ENCODE measurements at places on chromosomes 4 and X.

DNA sequence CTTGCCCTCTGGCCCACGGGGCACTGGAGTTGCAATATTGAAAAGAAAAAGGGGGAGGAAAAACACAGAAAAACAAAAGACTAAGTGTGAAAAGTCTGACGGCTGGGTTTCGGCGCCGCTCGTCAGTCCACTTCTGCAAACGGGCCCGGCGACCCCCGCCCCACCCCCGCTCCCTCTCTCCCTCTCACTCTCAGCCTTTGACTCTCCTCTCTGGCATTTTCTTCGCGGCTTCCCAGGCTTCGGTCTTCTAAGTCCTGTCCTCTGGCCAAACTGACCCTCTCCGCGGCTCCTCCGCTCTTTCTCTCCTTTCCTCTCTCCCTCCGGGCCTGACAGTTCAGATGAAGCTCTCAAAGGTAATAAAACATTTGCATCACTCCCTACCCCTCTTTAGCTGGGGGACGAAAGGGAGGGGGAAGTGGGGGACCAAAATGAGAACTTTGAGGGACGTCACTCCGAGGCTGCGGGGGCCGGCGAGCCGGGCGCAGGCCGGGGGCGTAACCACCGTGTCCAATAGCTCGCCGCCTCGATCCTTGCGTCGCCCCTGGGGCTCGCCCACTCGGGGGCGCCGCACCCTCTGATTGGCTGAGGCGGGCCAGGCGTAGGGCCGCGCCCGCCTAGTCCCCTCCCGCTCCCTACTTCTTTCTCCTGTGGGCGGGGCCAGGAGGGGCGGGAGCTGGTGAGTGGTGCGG lies at the start of gene NKX6-1:
Gene NKX6-1 (minus strand): TSS at position 358 of the 689 bp plus-strand sequence. CDS start 1,064 bp downstream, outside the sequence.
- DNase-seq = no peak

DNA sequence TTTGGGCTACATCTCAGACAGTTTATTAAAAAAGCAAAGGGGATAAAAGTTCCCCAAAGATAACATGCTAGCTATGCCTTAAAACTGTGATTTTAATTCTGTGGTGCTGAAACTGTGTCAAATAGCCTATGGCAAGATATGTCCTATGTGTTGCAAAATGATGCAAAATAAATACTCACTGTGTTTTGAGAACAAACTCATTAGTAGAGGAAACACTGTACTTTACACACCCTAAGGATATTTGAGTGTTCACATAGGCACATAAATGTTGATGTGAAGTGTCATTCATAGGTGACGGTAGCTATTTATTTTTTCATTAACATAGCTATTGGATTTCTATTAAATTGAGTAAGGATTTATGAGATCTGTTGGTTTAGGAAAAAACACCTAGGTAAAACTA lies 351.9 kb downstream of the FAT4 start:
- DNase-seq = peak; percentile 32

- no peak for DNase-seq
Measured at GRCh38 chr4:1784789-1785591, 8.1 kb upstream of the FGFR3 start.

DNA sequence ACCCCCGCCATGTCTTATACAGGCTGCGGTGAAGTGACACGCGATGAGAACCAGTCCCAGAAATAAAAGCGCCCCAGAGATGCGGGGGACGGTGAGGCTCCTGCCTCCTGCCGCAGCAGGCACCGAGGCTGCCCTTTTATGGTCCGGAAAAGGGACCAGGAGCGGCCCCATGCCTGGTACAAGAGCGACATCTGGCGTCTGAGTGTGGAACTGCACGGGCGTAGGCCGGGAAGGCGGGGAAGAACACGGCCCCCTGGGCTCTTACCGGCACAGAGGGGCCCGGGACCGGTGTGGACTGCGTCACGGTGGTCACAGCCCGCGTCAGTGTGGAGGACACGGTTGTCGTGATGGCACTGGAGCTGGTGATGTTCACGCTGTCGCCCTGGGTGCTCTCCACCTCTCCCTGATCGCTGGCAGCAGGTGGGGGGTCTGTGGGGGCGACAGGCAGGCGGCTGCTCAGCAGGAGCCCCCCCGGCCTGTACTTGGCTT lies 8.9 kb upstream of the RENBP start:
- DNase-seq = peak; percentile 62

DNA sequence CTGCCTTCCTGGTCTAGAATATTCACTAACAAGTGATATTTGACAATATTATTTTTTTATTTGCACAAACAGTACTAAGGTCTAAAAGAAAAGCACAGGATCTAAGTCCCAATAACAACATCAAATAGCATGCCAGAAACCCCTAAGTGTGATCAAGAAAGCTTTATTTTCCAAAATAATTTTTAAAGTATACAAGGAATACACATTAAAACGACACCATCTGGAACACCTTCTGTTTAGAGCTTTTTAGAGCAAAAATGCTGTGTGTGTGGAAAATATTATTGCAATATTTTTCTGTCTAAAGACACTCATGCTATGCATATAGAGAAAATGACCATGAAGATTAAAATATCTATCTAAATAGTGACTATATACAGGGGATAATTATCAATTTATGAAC lies 103.1 kb downstream of the ARAP2 start:
- DNase-seq = no peak

GRCh38 chrX:139924069-139924695 lies 8.7 kb downstream of the ATP11C start:
- no peak for DNase-seq

- DNase-seq = no peak
Measured at GRCh38 chr4:145795521-145795920, 115.6 kb downstream of the C4orf51 start.

DNA sequence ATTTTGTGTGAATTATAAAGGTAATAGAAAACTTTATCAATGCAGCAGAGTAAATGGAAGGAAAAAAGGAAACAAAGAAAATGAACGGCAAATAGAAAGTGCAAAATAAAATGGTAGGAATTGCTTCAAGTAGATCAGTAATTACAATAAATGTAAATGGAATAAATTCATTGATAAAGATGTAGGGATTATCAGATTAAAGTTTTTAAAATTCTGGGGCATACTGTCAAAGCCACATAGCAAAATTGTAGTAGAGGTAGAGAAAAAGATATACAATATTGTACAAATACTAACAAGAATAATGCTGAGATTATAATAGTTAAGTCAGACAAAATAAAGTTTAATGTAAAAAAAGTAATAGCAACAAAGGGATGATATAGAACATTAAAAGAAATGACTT lies 94.7 kb downstream of the SMIM20 start:
- DNase-seq = no peak

- no peak for DNase-seq
Measured at GRCh38 chrX:133726211-133726630, 259.2 kb downstream of the GPC3 start.

DNA sequence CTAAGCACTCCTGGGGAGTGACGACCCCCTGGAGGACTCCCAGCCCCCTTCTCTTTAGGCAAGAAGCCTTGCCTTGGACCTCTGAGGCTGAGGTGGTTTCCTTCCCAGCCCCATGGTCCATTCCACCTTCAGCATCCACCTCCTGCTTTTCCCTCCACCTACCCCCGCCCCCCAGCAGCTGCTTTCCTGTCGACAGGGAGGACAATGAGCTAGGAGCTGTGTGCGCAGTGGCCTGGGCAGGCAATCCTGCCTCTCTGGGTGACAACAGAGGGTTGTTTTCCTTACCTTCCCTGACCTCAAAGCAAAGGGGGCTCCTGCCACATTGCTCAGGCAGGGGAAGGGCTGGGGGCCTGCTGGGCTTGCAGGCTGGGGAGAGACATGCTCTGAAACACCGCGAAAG lies 123.5 kb downstream of the BCOR start:
- DNase-seq = no peak

GRCh38 chrX:33188881-33189280 lies 22.5 kb downstream of the DMD start:
- no peak for DNase-seq

GRCh38 chr4:83569429-83569828 lies 33.5 kb downstream of the GPAT3 start:
- no peak for DNase-seq

GRCh38 chrX:10519761-10520160 lies 100.6 kb downstream of the MID1 start:
- no peak for DNase-seq

DNA sequence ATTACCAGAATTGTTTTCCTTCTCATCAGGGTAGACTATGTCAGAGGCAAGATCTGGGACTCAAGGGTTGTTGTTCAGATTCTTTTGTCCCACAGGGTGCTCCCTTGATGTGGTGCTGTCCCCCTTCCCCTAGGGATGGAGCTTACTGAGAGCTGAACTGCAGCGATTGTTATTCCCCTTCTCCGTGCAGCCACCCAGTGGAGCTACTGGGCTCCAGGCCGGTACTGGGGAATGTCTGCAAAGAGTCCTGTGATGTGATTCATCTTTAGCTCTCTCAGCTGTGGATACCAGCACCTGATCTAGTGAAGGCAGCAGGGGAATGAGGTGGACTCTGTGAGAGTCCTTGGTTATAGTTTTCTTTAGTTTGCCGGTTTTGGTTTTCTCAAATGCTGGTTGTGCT lies 247.4 kb upstream of the HAND2 start:
- DNase-seq = no peak
